ENCODE measurements at places on chromosomes 7 and 10. TPM values are rescaled to one million over a fixed set of nuclear protein-coding genes. Genes with fewer than 3 reads are reported as not detected.

DNA sequence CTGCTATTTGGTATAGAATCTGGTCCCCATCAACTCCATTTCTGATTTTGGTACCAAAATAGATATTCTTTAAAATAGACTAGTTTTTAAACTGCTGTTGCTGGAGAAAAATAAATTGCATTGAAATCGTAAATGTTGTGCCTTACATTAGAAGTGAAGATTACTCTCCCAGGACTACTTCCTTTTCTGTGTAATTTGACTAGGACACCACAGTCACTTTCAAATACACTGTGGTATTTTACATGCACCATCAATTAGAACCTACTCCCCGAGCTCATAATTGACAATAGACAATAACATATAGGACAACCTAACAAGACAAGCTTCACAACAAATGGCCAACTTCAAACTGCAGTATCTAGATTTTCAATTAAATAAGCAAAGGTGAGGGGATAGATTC is 211.5 kb downstream of the DGKB start:
- DNase-seq: no peak

GRCh38 chr7:154583454-154583853 is 419.5 kb downstream of the PAXIP1 start:
- no peak for DNase-seq

RSPH10B gene
- 0.19 TPM for total RNA-seq

MBL2 gene
- total RNA-seq: not detected

Measured in lower leg skin (tissue), 4 donors.